ENCODE measurements at places on chromosomes 7 and 10. TPM values are rescaled to one million over a fixed set of nuclear protein-coding genes. Genes with fewer than 3 reads are reported as not detected.

OR2A42 gene
- total RNA-seq = not detected

DNA sequence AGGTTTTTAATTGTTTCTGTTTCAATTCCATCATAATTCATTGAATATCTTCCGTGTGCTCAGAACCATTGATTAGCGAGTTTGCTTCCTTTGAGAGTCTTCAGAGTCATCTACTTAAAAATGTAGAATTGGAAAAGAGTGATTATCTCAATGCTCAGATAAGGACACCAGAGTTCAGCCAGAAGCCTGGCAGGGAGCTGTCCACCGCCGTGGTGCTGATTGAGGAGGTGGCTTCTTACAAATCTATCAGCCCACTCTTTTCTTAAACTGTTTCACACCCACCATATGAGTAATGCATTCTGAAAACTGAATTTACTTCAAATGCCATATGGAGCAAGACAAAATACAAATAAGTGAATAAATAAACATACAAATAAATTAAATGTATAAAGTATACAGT, 79.3 kb downstream of the INSYN2A start:
- DNase-seq = no peak

DNA sequence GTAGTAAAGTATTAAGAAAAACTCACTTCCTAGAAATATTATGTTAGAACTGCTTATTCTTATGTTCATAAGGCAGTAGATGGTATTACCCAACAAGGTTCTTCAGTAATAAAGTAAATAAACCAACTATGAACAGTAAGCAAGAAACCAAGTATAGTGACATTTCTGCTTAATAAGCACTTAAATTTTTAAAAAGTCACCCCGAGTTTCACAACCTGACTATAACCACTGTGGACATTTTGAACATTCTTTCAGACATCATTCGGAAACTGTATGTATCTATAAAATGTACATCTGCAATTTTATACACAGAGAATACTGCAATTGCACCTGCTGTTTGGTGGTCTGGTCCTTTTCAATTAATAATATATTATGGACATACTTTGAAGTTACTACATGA, 1073.6 kb downstream of the XPNPEP1 start:
- DNase-seq = no peak

- DNase-seq = no peak
These were observed 19.2 kb downstream of the TECPR1 start for GRCh38 chr7:98232799-98233198.

- DNase-seq = no peak
These were observed 60.1 kb upstream of the ADRB1 start for GRCh38 chr10:113983552-113983951.

DNA sequence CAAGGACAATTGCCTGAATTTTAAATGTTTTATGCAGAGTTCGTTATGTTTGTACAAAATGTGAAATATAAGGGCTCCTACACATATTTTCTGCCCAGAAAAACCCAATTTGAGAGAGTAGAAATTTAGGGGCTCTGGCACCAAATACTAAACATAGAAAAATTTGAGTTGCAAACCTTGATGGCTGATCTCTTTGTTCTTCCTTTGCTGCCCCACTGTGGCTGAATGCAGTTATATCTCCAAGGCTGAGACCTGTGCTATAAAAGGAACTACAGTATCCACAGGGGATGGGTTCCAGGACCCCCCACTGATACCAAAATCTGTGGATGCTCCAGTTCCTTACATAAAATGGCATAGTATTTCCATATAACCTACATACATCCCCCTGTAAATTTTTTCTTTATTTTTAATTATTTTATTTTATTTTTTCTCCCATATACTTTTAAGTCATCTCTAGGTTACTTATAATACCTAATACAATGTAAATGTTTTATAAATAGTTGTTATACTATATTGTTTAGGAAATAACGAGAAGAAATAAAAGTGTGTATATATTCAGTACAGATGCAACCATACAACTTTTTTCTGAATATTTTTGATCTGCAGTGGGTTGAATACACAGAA, 22.5 kb downstream of the CFAP43 start:
- no peak for DNase-seq

CALHM1 gene
- not detected for total RNA-seq

- no peak for DNase-seq
These were observed 233.3 kb upstream of the FOXP2 start for GRCh38 chr7:114181280-114181679.

TMEM140 gene
- 55.5 TPM for total RNA-seq

DNA sequence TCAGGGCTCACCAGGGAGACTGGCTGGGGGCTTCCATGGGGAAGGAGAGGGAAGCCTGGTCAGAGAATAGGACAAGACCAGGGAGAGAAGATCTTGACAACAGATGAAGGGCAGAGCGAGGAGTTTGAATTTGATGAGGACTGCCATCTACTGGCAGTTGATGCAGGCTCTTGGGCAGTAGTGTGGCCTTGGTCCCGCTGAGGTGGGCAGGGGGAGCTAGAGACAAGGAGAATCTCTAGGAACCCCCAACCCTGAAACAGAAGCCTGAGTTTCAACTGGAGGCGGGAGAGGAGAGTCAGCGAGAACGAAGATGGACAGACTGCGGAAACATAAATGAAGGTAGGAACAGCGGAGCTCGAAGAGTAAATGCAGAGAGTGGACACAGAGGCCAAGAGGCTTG, 81.0 kb downstream of the PPP1R3C start:
- no peak for DNase-seq

KLF14 gene
- 2.9 TPM for total RNA-seq

- DNase-seq = no peak
These were observed 1.1 kb upstream of the HBP1 start for GRCh38 chr7:107167483-107168232.

EIF5AL1 gene
- 0.22 TPM for total RNA-seq

DNA sequence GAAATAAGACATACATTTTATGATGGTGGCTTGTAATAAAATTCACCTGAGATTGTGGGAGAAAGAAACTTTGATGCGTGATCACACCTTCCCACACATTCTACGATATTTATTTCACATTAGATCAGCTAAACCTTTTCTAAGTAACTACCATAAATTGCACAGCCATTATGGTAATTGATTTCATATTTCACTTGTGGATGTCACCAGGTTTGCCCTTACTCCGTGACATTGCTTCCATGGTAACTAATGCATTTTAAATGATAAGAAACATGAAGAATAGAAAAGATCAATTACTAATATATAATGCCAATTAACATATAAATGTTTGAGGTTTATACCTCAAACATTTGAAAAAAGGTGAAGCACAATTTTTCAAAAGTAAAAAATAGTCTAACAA, 35.8 kb upstream of the SMIM30 start:
- DNase-seq = no peak

GRCh38 chr7:81584667-81585066, 185.2 kb downstream of the HGF start:
- DNase-seq = no peak

NEBL gene
- 0.80 TPM for total RNA-seq

SLC26A3 gene
- 0.45 TPM for total RNA-seq

ANAPC16 gene
- 80.9 TPM for total RNA-seq

LIPF gene
- total RNA-seq = not detected

DNA sequence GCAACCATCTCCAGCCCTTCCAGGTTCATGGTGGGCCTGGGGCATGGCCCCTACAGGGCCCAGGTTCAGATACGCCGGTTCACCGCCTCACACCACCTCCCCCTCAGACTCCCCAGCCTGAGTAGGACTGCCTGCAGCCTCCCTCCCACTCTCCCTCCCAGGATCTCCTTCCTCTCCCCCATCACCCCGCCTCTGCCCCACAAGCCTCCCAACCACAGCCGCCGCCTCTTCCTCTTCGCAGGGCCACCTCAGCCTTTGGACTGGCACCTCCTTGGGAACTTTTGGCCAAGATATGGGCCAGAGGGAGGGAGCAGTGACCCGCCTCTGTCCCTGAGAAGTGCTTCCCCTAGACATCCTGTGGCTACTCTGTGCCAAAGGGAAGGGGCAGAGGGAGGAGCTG, 9.3 kb downstream of the KCNIP2 start:
- peak; percentile 90 for DNase-seq

GRCh38 chr10:69101451-69102095, 13.7 kb downstream of the SRGN start:
- DNase-seq = no peak

DNA sequence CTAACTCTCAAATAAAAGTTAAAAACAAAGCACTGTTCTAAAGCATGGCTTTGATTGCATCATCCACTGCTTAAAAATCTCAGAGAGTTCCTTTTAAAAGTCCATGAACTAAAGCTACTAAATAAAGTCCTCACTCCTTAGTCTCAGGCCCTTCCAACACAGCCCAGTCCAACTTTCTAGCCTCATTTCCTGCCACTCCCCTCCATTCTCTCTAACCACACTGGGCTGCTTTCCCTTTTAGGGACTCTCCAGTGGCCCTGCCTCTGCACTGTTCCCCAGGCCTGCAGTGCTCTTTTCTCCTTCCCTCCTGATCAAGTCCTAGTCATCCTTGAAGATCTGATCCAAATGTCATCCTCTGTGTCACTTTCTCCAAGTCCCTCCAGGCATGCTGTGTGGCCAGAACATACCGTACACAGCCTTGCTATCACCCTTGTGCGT, 56.9 kb upstream of the PPP1R3C start:
- no peak for DNase-seq

AVPI1 gene
- total RNA-seq = 30.5 TPM

SLC29A4 gene
- 38.2 TPM for total RNA-seq

DNA sequence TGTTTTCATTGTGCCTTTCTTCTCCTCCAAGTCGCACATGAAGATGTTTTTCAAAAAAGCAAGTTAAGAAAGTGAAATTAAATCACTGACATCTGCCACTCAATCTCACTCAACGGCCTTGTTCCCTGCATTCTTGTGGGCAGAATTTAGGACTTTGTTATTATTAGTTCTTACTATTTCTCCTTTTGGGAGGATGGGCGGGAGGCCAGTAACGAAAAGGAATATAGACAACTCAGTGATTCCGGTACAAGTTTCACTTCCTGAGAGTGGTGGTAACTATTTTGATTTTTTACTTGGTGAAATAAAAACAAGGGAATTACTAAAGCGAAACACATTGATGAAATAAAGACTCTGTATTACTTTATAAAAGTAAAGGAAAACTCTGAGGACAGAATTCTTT, 231.9 kb upstream of the HABP2 start:
- DNase-seq = no peak

SUFU gene
- total RNA-seq = 11.6 TPM

- no peak for DNase-seq
These were observed 626 bp downstream of the PRPF18 start for GRCh38 chr10:13587391-13587790.

GRCh38 chr7:43666938-43667337, 62.4 kb downstream of the COA1 start:
- DNase-seq = no peak

CAV2 gene
- total RNA-seq = 170 TPM

LRMDA gene
- 26.6 TPM for total RNA-seq

ANKRD1 gene
- total RNA-seq = 1.6 TPM

MOGAT3 gene
- not detected for total RNA-seq

- no peak for DNase-seq
These were observed 1034.5 kb upstream of the LRRTM3 start for GRCh38 chr10:65891073-65891981.

- DNase-seq = no peak
These were observed 169.6 kb upstream of the FAM171A1 start for GRCh38 chr10:15540727-15541126.

TMEM120A gene
- 93.8 TPM for total RNA-seq

DNA sequence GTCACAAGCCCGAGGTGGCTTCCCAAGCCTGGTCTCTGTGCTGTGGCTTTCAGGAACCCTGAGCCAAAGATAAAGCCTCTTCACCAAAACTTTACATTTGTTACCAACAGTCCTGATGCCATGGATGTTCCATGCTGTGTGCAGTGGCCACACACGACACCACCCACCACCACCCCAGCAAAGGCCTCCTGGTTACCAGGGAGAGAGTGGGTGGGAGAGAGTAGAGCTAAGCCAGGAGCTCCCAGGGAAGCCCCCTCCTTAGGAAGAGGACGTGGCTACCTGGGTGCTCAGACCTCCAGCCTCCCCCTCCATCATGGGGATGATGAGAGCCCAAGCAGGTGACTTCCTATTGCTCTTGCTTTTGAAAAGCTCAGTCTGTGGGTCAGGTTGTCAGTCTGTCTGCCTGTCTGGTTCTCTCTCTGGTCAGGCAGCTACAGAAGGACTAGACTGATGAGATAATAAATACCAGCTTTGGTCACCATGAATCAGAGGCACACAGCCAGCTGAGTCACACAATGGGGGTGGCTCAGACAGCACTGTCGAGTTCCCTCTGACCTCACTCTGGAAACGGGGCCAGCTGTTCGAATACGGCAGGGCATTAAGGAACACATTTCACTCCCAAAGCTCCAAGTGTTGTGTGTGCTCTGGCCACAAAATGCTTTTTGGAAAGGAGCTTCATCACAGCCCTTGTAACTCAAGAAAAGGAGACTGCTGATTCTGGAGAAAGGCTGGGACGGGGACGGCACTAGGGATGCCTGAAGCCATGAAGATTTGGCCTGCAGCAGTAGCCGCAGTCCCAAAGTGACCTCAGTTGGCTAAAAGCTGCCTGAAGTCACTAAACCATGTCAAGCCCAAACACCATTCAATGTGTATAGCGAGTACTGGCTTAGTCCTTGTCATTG, 166.0 kb downstream of the FANK1 start:
- no peak for DNase-seq

- DNase-seq = no peak
These were observed 76.1 kb upstream of the CPXM2 start for GRCh38 chr10:123967626-123968243.

- no peak for DNase-seq
These were observed 190.0 kb downstream of the FAM107B start for GRCh38 chr10:14584661-14585060.

KCNMA1 gene
- total RNA-seq = 20.6 TPM

DNA sequence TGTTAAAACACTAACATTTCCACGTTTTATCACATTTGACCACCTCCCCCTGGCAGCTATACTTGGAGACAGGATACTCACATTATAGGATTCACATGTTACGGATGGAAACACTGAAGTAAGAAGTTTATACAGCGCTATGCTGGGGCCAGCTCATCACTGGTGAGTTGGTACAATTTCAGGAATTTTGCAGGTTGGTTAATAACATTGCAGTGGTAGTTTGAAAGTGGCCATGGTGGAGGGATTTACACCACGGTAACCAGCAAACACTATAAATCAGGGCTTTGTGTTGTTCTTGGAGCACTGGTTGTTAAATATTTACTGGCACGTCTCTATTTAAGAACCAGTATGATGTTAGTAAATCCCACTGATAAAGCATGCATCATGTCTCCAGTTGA, 174.0 kb downstream of the GFRA1 start:
- DNase-seq = no peak

CH25H gene
- 4.8 TPM for total RNA-seq

Data from mesenteric fat pad (tissue), 1 donor.